Urinary bladder (tissue), 4 donors: ENCODE measurements at places on chromosomes 4 and X. TPM values are rescaled to one million over a fixed set of nuclear protein-coding genes. Genes with fewer than 3 reads are reported as not detected.

Gene DIAPH2
- 11.8 TPM for polyA plus RNA-seq

Gene SSX4
- not detected for polyA plus RNA-seq

Gene FIP1L1
- polyA plus RNA-seq: 38.9 TPM

Gene PAGE2B
- not detected for polyA plus RNA-seq

Gene SH2D1A
- polyA plus RNA-seq: 0.35 TPM

Gene MAGEC3
- not detected for polyA plus RNA-seq

Gene USP26
- polyA plus RNA-seq: not detected

Gene PTPN13
- 18.1 TPM for polyA plus RNA-seq

Gene CT45A2
- polyA plus RNA-seq: not detected

Gene BTC
- 7.1 TPM for polyA plus RNA-seq

Gene POF1B
- 2.2 TPM for polyA plus RNA-seq

Gene CORIN
- polyA plus RNA-seq: 8.6 TPM

Gene GPRASP1
- 21.5 TPM for polyA plus RNA-seq

Gene C4orf54
- 0.10 TPM for polyA plus RNA-seq

Gene CLOCK
- 11.9 TPM for polyA plus RNA-seq

Gene FBXO8
- 33.6 TPM for polyA plus RNA-seq

- DNase-seq: no peak
Measured at GRCh38 chr4:55947254-55947882, 1.4 kb upstream of the CEP135 start.

GRCh38 chr4:17512973-17513665, 1.2 kb upstream of the QDPR start:
- no peak for DNase-seq

GRCh38 chr4:6886886-6887285, 22.7 kb upstream of the TBC1D14 start:
- DNase-seq: no peak

GRCh38 chrX:48728653-48729052, 32.1 kb downstream of the SUV39H1 start:
- no peak for DNase-seq

DNA sequence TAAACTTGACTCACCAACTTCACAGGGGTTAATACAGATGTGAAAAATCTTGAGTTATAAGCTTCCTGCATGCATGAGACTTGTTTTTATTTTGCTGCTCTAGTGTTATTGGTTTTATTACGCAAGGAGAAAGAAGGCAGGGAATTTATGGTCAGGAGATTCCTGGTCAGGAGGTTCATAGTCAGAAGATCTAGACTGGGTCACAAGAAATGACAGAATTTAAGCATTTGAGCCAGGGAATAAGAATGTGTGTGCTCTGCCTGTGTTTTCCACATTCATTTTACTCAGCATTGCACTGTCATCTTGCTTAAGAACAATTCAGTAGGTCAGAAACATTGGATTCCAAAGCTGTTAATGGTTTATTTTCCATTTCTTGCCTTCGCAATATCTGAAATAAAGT, 2522.1 kb downstream of the ARAP2 start:
- no peak for DNase-seq

GRCh38 chr4:139965789-139966188, 188.2 kb downstream of the MAML3 start:
- DNase-seq: no peak

DNA sequence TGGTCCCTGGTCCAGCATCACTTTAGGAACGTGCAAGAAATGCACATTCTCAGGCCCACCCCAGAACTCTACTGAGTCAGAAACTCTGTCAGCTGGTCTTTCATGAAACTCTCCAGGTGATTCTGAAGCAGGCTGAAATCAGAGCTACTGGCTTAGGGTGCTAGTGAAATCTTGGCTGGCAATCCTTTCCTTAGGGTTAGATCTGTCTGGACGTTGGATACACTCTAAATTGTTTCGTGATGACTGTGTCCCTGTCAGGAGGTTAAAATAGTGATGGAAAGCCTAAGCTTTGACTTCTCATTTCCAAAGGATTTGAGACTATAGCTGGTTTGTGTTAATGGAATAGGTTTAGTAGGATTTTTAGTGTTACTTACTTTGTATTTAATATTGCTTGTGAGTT, 99.1 kb downstream of the ARHGAP10 start:
- DNase-seq: no peak

DNA sequence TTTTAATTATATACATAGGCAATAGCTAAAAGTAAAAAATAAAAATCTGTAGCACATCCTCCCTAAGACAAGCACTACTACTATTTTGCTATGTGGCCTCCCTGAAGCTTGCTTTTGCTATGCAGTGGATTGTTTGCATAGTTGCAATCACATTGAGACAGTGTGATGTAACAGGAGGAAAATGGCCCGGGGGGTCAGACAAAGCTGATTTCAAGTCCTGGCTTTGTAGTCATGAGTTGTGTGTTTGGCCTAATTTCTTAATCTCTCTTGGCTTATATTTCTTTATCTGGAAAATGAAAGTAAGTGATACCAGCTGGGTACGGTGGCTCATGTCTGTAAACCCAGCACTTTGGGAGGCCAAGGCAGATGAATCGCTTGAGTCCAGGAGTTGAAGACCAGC, 166.6 kb downstream of the LHFPL1 start:
- no peak for DNase-seq

GRCh38 chrX:10356979-10357378, 200.2 kb downstream of the CLCN4 start:
- DNase-seq: no peak

DNA sequence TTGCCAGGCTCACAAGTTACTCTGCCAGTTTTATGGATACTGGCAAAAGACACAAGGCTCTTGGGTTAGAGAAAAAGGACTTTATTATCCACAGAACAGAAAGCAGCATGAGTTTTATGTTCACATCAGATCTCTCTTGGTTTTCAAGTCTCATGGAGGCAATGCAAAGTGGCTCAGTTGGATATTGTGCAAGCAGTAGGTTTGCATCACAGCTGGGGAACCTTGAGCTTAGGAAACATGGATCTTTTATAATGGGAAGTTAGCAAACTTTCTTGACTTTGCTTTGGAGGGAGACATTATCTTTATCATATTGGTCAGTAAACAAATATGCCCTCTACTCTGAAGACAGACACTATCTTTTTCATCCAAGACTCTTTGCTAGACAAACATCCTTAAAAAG, 109.2 kb upstream of the GRPR start:
- DNase-seq: no peak

GRCh38 chr4:129129143-129129542, 33.2 kb downstream of the C4orf33 start:
- no peak for DNase-seq

DNA sequence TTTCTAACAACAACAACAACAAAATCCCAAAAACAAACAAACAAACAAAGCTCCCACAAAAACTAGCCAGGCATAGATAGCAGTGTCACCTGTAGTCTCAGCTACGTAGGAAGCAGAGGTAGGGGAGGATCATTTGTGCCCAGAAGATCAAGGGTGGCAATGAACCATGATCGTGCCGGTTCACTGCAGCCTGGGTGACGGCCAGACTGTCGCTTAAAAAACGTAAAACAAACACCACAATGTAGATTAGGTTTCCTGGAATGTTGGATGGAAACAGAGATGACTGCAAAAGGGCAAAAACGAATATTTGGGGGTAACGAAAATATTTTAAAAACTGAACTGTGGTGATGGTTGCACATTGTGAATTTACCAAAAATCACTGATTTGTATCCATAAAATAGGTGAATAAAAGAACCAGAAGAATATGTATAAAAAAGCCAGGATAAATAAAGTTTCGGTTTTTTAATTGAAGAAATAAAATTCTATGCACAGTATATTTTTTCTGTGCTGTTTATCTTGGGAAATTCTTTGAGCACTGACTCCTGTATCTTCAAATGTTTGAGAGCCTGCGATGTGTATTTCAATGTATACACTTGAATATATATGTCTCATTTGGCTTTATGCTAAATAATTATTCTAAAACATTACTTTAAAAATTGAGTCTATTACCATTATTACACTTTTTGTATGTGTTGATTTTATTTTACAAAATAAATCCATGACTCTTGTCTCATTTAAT, 1477.0 kb downstream of the PCDH7 start:
- DNase-seq: no peak

- DNase-seq: no peak
Measured at GRCh38 chrX:71143508-71143907, 1.1 kb upstream of the NLGN3 start.

GRCh38 chrX:31228909-31229308, 157.1 kb upstream of the FTHL17 start:
- no peak for DNase-seq

- no peak for DNase-seq
Measured at GRCh38 chr4:7717946-7718490, 221.6 kb downstream of the AFAP1 start.

- no peak for DNase-seq
Measured at GRCh38 chr4:53785996-53786395, 194.7 kb upstream of the LNX1 start.

GRCh38 chr4:10727140-10727880, 42.7 kb upstream of the CLNK start:
- DNase-seq: no peak

GRCh38 chr4:76781698-76782595, 116.0 kb downstream of the SOWAHB start:
- DNase-seq: no peak

GRCh38 chr4:150242820-150243458, 164.7 kb downstream of the DCLK2 start:
- DNase-seq: no peak

DNA sequence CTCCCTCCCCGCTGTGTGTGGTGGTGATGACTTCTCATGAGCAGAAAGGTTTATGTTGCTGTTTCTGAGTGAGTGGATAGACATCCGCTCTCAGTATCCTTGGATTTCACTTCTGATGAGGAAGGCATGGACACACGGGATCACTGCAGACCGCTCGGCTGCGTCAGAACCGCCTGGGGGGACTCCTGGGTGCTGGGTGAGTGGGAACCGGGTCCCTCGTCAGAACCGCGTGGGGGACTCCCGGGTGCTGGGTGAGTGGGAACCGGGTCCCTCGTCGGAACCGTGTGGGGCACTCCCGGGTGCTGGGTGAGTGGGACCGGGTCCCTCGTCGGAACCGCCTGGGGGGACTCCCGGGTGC, 9.0 kb downstream of the CTBP1 start:
- no peak for DNase-seq

GRCh38 chr4:108881190-108881589, 118.3 kb upstream of the ETNPPL start:
- DNase-seq: no peak

DNA sequence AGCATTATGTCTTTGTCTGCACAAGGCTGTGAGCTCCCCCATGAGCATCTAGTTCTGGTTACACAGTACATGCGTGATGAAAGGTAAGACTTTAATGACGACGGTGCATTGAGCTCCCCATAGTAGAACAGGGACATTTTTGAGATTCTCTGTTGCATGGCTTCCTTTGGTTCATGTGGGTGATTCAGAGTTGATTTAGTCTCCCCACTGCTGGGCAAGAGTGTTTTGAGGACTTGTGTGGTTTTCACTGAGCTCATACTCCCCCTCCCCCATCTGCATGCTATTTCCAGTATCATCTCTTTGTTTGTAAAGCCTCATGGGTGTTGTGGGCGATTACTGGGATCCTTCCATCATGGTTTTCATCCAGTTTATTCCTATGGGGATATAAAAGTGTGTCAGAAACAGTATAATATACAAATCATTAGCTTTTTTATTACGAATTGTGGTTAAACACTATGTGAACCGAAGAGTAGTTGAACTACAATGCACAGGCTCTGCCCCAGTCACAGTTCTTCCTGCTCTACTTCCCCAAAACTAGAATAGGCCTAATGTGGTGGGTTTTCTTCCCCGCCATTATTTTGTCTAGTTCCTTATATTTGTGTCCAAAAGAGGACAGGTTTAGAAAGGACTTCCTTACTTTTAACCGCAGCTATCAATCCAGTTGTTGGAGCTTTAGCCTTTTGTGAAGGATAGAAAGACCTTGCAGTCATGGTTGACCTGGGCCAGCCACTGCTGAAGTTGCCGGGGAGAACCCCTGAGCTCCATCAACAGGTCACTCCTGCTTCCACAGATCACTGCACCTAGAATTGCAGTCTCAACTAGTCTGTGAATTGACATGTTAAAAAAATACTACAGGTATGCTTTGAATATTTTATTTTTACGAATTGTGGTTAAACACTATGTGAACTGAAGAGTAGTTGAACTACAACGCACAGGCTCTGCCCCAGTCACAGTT, 30.4 kb downstream of the KIT start:
- no peak for DNase-seq

DNA sequence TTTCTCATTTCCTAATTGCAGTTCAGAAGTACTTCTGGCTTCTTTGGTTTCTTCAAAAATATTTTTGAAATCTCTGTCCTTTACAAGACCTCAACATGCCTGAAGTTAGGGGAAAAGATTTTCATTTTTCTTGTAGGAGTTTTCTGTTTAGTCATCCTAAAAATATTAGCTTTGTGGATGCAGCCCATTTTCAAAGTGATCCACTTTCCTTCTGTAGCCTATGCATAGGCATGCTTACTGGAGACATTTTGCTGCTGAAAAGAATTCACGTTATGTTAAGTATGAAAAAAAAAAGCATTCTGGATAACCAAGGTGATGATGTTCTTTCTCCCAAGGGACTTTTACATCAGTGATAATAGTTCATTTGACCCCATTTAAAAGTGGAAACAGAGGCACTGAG, 245.6 kb downstream of the THOC2 start:
- no peak for DNase-seq

- no peak for DNase-seq
Measured at GRCh38 chrX:57771689-57772088, 91.6 kb upstream of the NLRP2B start.

DNA sequence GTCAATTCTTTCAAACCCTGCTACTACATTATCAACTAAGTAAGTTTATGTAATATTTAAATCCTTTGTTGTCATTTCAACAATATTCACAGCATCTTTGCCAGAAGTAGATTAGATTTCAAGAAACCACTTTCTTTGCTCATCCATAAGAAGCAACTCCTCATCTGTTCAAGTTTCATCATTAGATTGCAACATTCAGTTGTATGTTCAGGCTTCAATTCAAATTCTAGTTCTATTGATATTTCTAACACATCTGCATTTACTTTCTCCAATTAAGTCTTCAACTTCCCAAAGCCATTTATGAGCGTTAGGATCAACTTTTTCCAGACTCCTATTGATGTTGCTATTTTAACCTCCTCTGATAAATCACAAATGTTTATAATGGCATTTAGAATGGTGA, 66.1 kb downstream of the BMP3 start:
- DNase-seq: no peak

DNA sequence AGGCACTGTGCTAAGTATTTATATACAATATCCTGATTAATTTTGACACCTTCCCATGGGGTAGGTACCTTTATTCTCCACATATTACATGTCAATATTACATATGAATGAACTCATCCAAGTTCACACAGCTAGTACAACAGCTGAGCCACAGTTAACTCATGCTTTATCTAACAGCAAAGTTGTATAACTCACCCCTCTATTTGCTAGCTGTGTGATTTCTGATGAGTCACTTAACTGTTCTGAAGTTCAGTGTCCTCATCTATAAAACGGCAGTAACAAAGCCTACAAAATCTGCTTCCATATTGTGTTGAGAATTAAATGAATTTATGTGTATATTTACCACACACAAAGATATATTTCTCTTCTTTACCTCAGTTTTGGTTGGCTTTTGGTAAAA, 48.2 kb upstream of the KDR start:
- no peak for DNase-seq
